Stimulated activated CD4-positive, alpha-beta T cell treated with anti-CD3 and anti-CD28 coated beads, Interleukin-4, amount 100 ng/mL, for 4 hours (primary cell): ENCODE measurements at places on chromosomes 4 and X.

GRCh38 chr4:74619931-74620702 lies 174.2 kb downstream of the BTC start:
- no peak for DNase-seq

GRCh38 chrX:44071847-44072551 lies 98.8 kb upstream of the NDP start:
- no peak for DNase-seq

DNA sequence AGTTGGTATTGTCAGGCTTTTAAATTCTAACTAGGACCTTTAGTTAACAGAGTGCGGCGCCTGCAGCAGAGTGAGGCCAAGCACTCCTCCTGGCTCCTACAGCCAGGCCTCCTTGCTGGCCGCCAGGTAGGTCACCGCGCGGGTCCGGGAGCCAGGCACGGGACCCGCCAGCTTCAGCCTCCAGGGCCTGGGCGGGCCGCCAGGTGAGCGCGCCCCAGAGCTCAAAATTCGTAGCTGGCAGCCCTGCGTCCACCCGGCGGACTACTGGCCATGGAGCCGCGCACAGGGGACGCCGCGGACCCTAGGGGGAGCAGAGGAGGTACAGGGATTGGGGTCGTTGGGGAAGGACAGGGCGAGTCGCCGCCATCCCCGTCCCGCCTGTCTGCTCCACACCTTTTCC lies at the start of gene MAGIX:
Gene MAGIX, plus strand, starts transcription at position 139 of the 400 bp plus-strand sequence. Its CDS starts 132 bp downstream, at position 271.
- no peak for DNase-seq

DNA sequence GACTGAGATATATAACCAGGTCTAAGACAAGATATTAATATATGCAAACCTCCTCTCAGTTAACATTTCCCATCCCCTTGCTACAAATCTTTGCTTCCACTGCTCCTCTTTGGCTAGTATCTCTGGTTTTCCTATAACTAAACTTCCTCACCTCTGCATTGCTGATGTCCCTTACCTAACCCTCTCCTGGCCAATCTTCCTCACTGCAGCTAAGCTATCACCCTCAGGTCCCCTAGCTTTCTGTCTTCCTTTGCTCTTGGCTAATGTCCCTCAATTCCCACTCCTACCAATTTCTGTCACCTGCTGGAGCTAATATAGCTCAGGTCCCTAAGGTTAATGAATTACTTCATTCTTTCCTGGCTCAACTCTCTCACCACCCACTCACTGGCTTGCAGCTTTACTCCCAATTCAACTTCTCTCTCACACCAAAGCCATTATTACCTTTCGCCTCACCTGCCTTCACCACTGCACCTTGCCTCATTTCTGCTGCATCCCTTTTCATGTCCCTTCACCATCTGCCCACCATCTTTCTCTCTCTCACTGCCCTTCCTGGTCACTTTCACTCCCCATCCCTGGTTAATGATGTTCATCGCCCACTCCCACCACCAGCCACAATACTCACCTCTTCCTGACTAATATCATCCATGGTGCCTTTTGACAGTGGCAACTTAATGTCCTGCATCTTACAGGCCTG lies 26.7 kb downstream of the SMC1A start:
- no peak for DNase-seq

GRCh38 chr4:40562681-40563080 lies 67.0 kb downstream of the RBM47 start:
- DNase-seq = no peak

- no peak for DNase-seq
Measured at GRCh38 chr4:120964596-120964995, 42.1 kb upstream of the PRDM5 start.

GRCh38 chr4:100938698-100939097 lies 408.6 kb downstream of the PPP3CA start:
- DNase-seq = no peak

DNA sequence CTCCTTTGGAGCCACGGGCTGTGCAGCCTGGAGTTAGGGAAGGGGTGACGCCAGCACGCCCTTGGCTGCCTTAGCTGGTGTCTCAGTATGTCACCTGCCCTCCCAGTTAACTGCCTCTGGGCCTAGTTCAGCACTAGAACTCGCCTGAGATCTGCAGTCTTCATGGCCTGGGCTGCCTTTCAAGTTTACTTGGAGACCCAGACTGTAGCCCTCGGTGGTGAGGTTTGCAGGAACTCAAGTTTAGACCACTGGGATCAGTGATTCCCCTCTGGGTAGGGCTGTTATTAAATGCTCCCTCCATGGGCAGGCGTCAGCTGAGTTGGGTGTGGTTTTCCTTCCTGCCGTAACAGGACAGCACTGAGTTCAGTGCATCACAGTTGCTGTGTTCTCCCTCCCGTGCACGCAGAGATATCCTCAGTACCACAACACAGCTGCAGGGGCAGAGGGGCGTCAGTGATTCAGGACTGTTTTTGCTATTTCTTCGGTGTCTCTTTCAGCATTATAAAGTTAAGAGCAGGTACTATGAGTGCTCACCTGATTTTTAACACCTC lies 30.5 kb downstream of the PLAC8 start:
- no peak for DNase-seq

DNA sequence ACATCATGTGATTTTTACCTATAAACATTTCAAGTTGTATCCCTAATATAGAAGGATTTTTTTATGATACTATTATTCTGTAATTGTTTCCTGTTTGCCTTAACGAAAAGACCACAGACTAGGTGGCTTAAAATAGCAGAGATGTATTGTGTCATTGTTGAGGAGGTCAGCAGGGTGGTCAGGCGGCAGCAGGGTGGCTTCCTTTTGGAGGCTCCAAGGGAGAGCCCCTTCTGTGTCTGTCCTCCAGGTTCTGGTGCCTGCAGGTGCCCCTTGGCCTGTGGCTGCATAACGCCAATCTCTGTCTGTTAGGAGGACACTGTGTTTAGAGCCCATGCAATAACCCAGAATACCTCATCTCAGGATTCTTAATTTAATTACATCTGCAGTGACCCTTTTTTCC lies 118.1 kb downstream of the TBL1X start:
- DNase-seq = no peak

DNA sequence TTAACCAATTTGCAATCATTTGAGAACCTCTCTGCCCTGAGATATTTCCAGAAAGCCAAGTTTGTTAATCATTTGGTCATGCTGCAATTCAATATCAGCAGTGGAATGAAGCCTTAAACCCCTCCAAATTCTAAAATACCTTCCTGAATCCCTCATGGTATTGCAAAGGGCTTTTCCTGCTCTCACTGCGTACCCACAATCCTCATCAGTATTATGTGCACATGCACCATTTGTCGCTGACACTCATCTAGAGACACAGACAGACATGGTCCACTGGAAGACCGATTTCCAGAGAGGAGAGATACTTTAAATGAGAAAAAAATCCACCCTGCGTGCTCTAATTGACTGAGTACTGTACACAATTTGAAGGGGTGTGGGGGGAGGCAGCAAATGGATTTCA lies 104.4 kb downstream of the GPC3 start:
- DNase-seq = no peak

GRCh38 chr4:21952549-21952948 lies 4.0 kb upstream of the KCNIP4 start:
- DNase-seq = no peak

DNA sequence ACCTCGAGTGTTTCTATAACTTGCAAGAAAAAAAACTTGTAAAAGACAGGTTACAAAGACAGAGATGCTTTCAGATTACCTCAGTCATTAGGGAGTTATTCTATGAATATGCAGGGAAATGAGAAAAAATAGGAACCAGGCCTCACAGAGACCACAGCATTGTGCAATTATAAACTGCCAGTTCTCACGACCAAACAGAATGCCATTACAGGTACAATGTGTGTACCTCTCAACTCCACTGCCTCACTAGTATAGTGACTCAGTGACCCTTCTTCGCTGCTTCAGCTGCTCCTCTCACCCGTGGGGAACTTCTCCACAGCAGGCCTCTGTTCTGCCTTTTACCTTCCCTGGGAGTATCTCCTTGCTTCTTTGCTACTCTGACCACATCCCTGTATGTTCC lies 2.3 kb upstream of the HTATSF1 start:
- DNase-seq = no peak

DNA sequence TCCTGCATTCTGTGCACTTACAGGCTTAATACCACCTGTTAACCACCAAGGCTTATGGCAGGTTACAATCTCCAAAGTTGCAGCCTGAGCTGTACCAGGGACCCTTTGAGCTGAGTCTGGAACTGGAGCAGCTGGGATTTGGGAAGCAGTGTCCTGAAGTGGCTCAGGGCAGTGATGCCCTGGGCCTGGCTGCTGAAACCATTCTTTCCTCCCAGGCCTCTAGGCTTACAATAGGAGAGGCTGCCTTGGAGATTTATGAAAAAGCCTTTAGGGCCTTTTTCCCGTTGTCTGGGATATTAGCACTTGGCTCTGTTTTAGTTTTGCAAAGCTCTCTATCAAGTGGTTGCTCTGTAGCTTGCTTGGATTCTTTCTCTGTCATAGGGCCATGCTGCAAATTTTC lies 154.3 kb upstream of the CASK start:
- no peak for DNase-seq

DNA sequence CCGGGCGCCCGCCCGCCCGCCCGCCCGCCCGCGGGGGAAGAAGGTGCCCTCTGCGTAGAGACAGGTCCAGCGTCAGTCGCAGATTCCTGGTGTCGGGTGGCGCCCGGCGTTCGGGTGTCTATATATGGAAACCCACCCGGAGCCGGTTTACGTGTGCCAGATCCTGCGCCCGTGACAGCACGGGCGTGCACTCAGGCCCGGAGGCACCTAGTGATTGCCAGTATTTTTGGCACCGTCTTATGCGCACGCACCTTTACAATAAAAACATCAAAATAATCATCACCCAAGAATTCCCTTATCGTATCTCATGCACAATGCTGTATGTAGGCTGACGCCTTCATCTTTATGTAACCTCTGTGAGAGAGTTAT lies 519 bp downstream of the SLC25A4 start:
- no peak for DNase-seq

DNA sequence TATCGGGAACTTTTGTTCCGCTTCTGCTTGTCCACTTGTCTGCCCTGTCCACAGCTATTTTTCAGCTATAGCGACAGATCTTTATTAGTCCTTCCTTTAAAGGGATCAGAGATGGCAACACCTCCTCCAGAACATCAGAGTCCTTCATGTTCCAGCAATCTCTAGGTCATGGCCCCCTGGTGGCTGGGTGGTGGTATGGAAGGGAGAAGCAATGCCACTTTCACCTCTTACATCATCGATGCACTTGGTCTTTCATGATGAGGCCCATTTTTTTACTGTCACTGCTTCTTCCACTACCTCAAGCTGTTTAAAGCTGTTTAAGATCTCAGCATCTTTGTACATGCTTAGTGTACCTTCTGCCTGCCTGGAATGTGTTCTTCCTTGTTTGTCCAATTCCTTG lies 106.7 kb downstream of the ARHGAP6 start:
- peak; percentile 22 for DNase-seq

GRCh38 chrX:84415140-84415539 lies 87.1 kb downstream of the HDX start:
- no peak for DNase-seq

- no peak for DNase-seq
Measured at GRCh38 chrX:12372111-12372510, 233.8 kb downstream of the FRMPD4 start.

GRCh38 chrX:114797494-114797893 lies 213.6 kb downstream of the HTR2C start:
- no peak for DNase-seq

- DNase-seq = no peak
Measured at GRCh38 chr4:6955261-6955911, 45.8 kb downstream of the TBC1D14 start.

DNA sequence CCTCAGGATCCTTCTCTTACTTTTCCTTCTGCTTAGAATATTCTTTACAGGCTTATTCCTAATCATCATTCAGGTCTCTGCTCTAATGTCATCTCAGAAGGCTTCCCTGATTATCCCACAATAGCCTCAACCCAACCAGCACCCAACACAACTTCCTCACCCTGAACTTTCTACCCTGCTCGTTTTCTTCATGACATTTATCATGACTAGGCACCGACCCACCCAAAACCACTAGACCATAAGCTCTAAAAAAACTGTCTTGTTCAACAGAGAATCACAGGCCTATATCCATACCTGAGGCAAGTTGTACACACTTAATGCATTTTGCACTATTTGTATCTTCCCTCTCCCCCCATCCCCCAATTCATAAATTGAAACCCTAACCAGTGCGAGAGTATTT lies 95.3 kb downstream of the SH3RF1 start:
- DNase-seq = no peak

GRCh38 chrX:16664626-16665025 lies 14.7 kb downstream of the S100G start:
- DNase-seq = no peak

DNA sequence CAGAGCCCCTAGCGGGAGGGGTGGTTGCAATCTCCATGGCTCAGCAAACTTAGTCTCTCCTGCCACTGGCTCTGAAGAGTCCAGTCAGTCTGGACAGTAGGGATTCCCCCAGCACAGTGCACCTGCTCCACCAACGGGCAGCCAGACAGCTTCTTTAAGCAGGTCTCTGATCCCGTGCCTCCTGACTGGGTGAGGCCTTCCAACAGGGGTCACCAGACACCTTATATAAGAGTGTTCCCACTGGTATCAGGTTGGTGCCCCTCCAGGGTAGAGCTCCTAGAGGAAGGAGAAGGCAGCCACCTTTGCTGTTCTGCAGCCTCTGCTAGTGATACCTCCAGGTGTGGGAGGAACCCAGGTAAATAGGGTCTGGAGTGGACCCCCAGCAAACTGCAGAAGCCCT lies 1393.4 kb downstream of the STIM2 start:
- no peak for DNase-seq

DNA sequence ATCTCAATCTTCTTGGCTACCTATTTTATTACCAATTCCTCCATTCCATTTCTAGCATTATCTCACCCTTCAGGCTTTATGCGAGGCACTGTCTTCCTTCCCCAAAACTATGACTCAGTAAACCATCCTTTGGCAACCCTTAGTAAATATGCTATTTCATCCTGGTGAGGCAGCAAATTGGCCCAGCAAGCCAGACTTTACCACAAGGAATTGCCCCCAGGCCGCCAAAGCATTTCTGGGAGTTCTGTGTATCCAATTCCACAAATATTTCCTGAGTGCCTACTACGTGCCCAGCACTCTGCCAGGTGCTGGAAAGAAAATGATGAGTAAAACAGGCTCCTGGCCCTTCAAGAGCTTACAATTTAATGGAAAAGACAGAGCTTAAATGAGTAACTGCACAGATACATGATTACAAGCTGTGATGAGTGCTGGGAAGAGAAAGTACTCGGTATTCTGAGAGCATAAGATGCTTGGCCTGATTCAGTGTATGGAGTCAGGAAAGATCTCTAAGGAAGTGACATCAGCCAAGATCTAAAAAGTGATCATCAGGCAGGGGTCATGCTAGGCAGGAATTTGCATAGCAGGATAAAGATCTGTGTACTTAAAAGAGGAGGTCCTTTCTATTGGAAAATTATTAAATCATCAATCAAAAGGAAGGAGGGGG lies 193.8 kb downstream of the ADAMTS3 start:
- no peak for DNase-seq

GRCh38 chrX:123049071-123049625 lies 134.9 kb upstream of the GRIA3 start:
- DNase-seq = no peak
